NCI-H524 (cell line): ENCODE measurements at places on chromosomes 3 and 15.

- DNase-seq: no peak
These were observed 71.3 kb downstream of the NUP210 start for GRCh38 chr3:13348661-13349396.

- no peak for DNase-seq
These were observed 1261.1 kb downstream of the ROBO1 start for GRCh38 chr3:78506581-78507195.

GRCh38 chr15:51706291-51706690 lies 25.0 kb downstream of the SCG3 start:
- DNase-seq: no peak

- DNase-seq: peak; percentile 34
These were observed 29.7 kb downstream of the MRPS11 start for GRCh38 chr15:88497109-88497765.

- DNase-seq: no peak
These were observed 31.1 kb upstream of the HHATL start for GRCh38 chr3:42733501-42734262.

DNA sequence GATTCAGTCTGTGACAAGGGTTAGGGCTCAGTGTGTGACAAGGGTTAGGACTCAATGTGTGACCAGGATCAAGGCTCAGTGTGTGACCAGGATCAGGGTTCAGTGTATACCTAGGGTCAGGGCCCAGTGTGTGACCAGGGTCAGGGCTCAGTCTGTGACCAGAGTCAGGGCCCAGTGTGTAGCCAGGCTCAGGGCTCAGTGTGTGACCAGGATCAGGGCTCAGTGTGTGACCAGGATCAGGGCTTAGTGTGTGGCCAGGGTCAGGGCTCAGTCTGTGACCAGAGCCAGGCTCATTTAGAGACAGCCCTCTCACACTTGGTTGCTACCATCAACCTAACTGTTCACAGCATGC lies 24.2 kb downstream of the LOXL1 start:
- DNase-seq: no peak

GRCh38 chr15:100180921-100181320 lies 160.9 kb downstream of the ADAMTS17 start:
- no peak for DNase-seq

DNA sequence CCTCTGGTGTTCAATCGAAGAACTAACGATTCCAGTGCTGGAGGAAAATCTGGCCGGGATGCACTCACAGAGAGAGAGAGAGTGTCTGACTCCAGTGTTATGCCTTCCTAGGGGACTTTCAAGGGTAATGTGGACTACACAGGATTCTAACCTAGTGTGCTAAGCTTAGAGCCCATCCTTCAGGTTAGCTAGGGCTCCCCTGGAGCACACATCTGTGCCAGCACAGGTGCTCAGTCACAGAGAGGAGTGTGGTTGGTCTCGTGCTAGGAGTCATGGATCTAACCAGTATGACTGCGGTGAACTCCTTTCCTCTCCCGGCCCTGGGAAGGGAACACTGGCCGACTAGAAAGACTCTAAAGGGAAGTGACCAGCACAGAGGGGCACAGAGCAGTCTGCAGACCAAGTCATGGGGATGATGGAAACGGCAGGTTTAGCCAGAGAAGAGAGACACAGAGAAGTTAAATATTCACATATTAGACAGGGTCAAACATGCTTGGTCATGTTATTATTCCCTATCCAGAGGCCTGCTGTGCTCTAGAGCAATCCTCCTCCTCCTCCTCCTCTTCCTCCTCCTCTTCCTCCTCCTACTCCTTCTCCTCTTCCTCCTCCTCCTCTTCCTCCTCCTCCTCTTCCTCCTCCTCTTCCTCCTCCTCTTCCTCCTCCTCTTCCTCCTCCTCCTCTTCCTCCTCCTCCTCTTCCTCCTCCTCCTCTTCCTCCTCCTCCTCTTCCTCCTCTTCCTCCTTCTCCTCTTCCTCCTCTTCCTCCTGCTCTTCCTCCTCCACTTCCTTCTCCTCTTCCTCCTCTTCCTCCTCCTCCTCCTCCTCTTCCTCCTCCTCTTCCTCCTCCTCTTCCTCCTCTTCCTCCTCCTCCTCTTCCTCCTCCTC lies 280.3 kb downstream of the XXYLT1 start:
- DNase-seq: no peak

DNA sequence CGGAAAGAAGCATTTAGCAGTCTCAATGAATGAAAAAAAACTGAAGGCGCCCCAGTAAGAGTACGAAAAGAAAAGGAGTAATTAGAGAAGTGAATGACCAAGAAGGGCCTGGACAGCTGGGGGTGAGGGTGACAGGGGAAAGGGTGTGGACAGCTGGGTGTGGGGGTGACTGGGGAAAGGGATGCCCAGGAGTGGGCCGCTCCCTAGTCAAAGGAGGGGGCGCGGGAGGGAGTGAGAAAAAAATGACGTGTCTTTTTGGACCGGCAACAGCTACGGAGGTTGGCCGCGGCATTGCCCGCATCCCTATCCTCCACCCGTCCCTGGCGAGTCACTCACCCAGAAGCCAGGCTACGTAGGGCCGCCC lies 274 bp upstream of the ZCWPW2 start:
- DNase-seq: no peak

- DNase-seq: no peak
These were observed 11.5 kb upstream of the MAP3K13 start for GRCh38 chr3:185351396-185351795.

DNA sequence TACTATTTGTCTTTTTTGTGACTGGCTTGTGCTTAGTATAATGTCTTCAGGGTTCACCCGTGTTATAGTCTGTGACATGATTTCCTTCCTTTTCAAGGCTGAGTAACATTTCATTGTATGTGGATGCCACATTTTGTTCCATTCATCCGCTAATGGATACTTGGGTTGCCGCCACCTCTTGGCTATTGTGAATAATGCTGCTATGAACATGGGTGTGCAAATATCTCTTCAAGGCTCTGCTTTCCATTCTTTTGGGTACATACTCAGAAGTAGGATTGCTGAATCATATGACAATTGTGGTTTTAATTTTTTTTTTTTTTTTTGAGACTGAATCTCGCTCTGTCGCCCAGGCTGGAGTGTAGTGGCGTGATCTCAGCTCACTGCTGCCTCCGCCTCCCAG lies 15.4 kb downstream of the CRTC3 start:
- no peak for DNase-seq

DNA sequence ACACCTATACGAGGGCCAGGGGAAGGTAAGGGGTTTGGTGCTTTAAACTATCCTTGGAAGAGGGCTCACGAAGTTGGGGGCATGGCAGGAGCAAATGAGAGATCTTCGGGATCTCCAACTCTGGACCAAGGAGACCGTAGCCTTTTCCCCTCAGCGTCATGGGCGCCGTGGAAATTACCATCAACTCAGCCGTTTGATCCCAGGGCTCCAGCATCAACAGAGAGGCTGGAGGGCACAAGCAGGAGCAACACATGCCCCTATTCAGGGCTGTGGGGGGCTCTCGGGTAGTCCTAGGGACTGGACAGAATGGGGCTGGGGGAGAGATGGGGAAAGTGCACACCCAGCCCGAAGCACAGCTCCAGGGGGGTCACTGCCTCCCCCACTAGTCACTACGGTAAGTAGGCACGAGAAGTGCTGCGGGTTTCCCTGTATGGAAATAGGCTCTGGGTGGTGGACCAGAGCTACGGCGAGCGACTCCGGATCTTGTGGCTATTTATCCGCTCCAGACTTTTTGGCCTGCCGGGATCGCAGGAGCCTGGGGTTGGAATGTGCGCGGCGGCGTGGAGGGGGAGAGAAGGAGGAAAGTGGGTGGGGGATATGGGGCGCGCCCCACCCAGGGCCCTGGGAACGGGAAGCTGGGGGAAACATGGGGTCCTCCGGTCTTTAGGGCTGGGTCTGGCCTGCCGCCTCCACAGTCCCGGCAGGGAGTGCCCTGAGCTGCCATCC lies 539 bp upstream of the LAMB2 start:
- DNase-seq: peak; percentile 85

DNA sequence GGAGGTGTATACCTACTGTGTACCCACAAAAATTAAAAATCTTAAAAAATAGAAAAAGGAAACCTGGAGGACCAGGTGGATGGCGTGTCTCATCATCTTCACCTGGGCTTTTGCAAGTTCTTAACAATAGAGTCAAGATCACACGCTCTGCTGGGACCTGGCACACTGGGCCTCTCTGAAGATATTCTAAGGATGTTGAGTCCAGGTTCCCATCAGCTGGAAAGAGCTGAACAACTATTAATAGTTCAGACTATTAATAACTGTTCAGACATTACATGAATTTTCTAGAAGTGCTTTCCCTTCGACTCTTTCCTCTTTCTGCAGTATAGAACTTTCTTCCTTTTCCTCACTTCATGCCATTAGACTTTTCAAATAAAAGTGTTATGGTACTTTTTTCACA lies 320.2 kb upstream of the IL12A start:
- no peak for DNase-seq

DNA sequence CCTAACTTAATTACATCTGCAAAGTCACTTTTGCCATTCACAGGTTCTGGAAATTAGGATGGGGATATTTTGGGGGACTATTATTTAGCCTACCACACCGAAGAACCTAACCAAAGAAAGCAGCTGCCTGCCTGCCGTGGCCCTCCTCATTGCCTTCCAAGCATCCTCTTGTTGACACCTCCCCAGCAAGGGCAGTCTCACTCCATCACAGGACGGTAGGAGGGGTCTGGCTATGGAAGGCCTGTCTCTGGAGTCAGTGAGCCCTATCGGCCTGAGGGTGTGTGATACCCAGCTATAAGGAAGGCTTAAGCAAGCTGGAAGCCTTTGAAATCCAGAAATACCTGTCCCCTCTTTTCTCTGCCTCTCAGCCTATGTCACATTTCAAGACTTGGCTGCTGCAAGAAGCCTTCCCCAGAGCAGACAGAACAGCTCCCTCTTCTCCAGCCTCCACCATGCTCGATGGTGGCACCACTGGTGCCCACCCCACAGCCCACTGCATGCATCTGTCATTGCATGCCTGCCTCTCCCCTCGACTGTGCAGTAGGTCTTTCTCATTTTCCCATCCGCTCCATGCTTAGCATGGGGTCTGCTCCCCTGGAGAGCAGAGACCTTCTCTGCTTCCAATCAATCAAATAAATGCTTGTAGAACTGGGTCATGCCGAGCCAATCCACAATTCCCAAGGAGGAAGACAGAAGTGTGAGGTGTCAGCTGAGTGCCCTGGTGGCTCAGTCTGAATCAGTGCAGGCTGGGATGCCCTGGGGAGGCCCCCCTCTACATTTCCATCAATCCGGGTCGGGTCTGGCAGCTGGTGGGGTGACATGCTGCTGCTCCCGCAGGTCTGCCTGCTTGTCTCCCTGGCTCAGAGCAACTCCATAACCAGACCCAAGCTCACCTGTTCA lies 23.9 kb upstream of the LOXL1 start:
- DNase-seq: no peak
